ENCODE measurements at places on chromosomes 2 and 18. TPM values are rescaled to one million over a fixed set of nuclear protein-coding genes. Genes with fewer than 3 reads are reported as not detected.

GRCh38 chr2:48424866-48425265 lies 105.1 kb upstream of the STON1 start:
- DNase-seq: no peak

- DNase-seq: no peak
Measured at GRCh38 chr2:9071032-9071431, 67.5 kb upstream of the MBOAT2 start.

- no peak for DNase-seq
Measured at GRCh38 chr18:3067722-3068121, 54.8 kb upstream of the LPIN2 start.

DNA sequence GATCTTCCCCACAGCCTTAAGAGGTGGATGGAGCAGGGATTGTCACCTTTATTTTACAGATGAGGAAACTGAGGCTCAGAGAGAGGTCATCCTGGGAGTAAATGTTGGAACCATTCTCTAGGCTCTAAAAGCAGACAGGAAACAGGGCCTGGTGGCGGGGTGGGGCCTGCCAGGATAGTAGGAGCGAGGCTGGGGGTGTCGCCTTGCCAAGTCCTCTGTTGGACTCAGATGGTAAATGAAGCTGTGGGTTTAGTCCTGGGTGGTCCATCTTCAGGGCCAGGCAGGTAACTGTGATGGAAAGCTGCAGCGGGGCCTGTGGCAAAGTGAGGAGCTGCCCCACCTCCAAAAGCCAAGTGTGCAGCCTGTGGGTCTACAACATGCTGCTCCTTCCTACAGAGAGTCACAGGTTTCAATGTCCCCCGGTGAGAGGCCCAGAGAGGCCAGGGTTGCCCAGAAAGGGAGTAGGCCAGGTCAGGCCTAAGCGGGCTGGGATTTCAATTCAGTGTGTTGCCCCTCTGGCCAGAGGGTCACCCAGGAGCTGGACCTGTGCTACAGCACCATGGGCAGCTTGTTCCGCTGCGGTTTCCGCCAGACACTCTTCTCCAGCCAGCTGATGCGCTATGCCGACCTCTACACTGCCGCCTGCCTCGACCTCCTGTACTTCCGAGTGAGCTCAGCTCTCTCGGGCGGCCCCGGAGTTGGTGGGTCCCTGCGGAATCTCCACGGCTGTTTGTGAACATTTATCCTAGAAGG lies 6.6 kb downstream of the NT5DC4 start:
- no peak for DNase-seq

The PDE1A gene
- 1.8 TPM for total RNA-seq

- DNase-seq: no peak
Measured at GRCh38 chr2:234723400-234723799, 226.5 kb upstream of the ARL4C start.

The PLEK gene
- total RNA-seq: 104 TPM

Data from spleen (tissue), 13 donors.